ENCODE measurements at places on chromosomes 12 and 14.

DNA sequence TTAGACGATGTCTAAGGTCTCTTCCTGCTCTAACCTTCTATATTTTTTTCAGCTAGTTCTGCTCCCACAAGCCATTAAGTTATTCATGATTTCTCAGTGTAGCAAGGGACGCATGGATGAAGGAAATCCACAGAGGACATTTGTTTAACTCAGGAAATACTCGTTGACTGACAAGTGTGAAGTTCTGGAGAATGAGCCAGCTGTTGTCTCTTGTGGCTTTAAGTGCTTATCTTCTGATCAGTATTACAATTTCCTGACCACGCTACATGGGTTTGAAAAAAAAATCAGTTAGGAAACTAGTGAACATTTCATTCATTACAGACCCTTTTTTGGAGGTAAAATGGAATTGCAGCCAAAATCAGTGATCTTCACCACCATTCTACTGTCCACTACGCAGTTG is 53.1 kb downstream of the GUCY2C start:
- DNase-seq = no peak

GRCh38 chr14:91202234-91202974 is 42.1 kb downstream of the GPR68 start:
- no peak for DNase-seq

DNA sequence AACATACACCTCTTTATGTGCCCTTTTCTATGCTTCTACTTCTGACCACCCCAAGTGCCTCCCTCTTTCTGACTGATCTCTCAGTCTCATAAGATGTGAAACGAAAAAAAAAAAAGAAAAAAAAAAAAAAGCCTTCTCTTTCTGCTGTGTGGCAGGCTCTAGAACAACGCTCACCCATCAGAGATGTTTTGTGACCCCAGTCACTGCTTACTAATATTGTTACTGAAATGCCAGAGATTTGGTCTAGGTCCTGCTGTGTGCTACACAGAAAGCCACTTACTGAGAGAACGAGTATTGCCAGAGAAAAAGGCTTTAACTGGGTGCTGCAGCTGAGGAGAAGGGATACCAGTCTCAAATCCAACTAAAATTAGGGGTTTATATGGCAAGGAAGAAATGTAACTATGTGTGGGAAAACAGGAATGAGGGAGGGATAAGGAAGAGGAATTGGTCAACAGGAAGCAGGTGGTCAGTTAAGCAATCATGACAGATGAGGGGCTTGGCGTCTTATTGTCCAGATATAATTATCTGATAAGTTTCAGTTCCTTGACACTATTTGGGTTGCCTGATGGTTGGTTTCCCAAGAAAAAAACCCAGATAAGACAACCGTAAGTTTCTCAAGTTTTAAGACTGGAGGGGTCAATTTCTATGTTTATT is 149.0 kb downstream of the NAV3 start:
- no peak for DNase-seq

- DNase-seq = no peak
Observed at GRCh38 chr12:42166501-42166900, 21.8 kb upstream of the GXYLT1 start.

DNA sequence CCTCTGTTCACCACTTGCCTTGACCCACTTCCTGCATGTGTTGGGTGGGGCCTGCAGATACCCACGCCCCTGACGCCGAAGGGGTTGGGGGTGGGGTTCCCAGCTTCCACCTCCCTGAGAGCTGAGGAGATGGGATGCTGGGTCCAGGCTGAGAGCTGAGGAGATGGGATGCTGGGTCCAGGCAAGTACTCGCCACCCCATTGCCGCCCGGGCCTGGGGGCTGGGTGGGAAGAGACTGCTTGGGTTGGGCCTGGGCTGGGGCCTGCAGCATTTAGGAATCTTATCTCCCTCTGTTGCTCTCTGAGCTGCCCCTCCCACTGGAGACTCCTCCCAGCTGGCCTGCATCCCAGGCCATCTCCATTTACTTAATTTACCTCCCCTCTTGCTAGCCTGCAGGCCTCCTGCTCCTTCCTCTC is 17.4 kb downstream of the TEAD4 start:
- DNase-seq = no peak

DNA sequence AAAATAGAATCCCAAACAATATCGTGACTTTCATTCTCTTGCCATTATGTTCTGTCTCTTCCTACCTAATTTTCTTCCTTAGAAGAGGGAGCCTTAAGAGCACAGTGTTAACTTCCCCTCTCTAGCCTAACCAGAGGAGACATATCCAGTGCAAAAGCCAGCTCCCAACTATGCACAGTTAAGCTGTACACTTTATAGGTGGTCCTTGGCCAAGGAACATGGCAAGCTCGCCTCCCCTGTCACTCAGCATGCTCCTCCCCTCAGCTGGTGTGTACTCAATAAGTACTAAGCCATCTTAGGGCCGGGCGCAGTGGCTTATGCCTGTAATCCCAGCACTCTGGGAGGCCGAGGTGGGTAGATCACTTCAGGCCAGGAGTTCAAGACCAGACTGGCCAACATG is 255.1 kb upstream of the TMPO start:
- no peak for DNase-seq

DNA sequence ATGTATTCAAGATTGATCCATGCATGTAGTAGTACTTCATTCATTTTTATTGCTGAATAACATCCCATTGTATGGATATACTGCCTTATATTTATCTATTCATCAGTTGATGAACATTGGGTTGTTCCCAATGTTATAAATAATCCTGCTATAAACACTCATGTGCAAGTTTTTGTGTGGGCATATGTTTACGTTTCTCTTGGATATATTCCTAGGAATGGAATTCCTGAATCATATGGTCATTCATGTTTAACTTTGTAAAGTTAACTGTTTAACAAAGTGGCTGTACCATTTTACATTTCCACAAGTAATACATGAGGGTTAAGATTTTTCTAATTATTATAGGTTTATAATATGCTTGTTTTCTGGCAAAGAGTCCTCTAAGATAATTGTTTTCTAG is 1568.2 kb upstream of the SEL1L start:
- DNase-seq = no peak

GRCh38 chr12:75955251-75955650 is 76.3 kb downstream of the PHLDA1 start:
- no peak for DNase-seq

DNA sequence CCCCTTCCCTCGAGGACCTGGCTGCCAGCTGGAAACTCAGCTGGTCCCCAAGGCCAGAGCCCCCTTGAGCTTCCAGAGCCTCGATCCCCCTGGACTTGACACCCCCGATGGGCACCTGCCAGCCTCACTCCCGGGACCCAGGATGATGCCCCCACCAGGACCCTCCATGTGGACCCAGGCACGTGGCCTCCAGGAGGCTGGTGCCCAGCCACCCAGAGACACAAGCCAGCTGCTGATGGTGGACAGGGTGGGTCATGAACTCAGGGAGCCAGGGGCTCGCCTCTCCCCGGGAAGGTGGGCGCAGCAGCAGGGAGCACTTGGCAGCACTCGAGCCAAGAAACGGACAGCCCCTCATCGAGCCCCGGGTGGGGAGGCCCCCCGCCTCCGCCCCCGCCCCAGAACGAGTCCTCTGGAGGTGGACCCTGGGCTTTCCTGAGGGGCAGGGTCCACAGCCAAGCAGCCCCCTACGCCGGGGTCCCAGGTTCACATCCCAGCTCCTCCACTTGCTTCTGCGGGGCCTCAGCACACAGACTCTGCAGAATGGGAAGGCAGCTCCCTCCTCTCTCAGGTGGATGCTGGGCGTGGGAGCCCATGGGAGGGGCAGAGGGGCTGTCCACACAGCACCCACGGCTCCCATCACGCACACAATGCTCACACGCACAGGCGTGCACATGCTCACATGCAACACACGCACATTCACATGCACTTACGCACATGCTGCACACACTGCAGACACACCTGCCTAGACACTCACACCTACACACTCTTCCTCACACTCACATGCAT is 12.1 kb downstream of the C14orf180 start:
- DNase-seq = no peak

DNA sequence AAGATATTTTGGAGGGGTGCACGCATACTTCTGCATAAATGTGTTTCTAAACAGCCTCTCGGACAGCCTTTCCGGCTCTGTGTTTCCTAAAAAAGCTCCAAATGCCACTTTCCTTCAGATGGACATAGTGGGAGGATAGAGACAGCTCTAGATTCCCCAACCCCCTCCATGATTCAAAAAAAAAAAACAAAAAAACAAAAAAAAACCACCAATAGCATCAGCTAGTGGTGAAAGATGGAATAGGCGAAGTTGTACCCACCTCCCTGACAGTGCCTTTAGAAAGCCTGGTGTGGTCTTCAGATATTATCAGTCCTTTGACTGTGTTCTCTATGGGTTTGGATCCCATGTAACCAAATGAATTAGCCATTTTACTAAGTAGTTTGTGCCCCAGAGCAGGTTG is 94.1 kb downstream of the PHETA1 start:
- DNase-seq = no peak

GRCh38 chr14:78403278-78403815 is 233.2 kb downstream of the NRXN3 start:
- no peak for DNase-seq

DNA sequence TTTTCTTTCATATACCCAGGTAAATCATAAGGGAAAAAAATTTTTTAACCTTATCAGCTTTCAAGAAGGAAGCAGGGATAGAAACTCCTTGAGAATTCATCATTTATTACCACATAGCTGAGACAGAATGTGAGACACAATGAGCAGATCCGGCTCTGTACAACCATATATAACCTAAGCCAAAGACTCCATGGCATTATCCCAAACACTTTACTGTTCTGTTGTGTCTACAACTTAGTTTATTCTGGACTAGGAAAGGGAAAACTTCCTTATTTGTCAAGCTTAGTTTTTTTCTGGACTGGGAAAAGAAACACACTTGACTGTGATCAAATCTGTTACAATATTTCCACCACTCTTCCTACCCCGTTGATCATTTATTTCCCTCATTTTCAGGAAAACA is 38.3 kb upstream of the CATSPERB start:
- DNase-seq = no peak

- DNase-seq = no peak
Observed at GRCh38 chr12:31568498-31568897, 22.4 kb downstream of the DENND5B start.

- DNase-seq = no peak
Observed at GRCh38 chr14:106875503-106875902, 1349.1 kb downstream of the TMEM121 start.

All from activated CD8-positive, alpha-beta memory T cell treated with anti-CD3 and anti-CD28 coated beads for 1 hour (primary cell).